ENCODE measurements at places on chromosomes 2 and 18.

DNA sequence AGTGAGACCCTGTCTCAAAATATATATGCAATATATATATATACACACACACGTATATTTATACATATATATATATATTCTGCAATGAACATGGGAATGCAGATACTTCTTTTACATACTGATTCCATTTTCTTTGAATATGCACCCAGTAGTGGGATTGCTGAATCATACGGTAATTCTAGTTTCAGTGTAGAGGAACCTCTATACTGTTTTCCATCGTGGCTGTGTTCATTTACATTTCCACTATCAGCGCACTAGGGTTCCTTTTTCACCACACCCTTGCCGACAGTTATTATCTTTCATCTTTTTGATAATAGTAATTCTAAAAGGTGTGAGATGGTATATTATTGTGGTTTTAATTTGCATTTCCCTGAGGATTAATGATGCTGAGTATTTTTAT lies 52.3 kb upstream of the SLC39A10 start:
- DNase-seq = no peak

DNA sequence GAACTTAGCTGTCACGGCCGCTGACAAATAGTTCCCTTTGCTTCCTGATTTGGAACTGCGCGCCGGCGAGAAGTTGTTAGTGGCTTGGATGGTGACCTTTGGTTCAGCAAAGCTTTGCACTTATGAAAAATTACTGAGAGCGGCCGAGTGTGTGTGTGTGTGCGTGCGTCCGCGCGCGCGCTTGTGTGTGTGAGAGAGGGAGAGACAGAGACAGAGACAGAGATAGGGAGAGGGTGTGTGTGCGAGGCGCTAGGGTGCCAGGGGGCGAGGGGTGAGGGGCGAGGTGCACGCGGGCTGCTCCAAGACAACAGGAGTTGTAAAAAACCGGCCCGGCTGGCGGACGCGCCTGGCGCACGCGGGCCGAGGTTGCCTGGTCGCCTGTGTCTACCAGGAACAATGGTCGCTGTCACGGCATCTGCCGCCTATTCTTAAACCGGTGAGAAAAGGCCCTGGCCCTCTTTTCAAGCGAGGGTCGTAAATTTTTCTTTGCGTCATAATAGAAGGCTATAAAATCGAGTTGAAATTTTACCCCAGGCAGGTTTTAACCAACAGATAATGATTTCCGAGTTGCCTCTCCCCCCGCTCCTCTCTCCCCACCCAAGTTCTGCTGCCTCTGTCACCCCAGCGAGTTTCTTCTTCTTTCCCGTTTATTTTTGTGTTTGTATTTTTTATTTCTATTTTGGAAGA lies 535 bp downstream of the HOXD3 start:
- DNase-seq = no peak

GRCh38 chr18:63783394-63783793 lies 8.2 kb downstream of the SERPINB7 start:
- no peak for DNase-seq

- no peak for DNase-seq
Measured at GRCh38 chr2:203586206-203586605, 51.1 kb upstream of the RAPH1 start.

- no peak for DNase-seq
Measured at GRCh38 chr2:160512491-160512890, 18.9 kb upstream of the RBMS1 start.

Measured in stimulated activated CD4-positive, alpha-beta T cell treated with anti-CD3 and anti-CD28 coated beads, Interleukin-15, amount 100 ng/mL, for 48 hours (primary cell).